CD8-positive, alpha-beta memory T cell (primary cell): ENCODE measurements at places on chromosomes 6 and 20.

DNA sequence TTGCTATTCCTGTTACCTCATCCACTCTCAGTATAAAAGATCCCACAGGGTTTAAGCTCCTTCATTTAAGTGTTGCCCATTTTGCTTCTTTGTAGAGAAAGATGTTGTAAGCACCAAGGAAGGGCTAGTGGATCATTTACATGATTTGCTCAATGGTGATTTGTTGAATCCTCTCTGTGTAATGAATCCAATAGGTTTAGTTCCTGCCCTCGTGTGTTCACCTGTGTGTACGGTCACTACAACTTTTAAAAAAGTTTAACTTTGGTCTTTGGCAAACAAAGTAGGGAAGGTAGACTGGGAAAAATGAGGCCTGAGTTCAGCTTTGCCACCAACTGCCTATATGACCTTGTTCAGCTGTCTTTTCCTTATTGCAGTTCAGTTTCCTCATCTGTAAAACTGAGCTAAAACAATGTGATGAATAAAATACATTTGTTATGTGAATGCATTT, 51.5 kb downstream of the DHX35 start:
- no peak for DNase-seq

GRCh38 chr6:46781478-46782378, 11.5 kb upstream of the MEP1A start:
- DNase-seq = no peak

DNA sequence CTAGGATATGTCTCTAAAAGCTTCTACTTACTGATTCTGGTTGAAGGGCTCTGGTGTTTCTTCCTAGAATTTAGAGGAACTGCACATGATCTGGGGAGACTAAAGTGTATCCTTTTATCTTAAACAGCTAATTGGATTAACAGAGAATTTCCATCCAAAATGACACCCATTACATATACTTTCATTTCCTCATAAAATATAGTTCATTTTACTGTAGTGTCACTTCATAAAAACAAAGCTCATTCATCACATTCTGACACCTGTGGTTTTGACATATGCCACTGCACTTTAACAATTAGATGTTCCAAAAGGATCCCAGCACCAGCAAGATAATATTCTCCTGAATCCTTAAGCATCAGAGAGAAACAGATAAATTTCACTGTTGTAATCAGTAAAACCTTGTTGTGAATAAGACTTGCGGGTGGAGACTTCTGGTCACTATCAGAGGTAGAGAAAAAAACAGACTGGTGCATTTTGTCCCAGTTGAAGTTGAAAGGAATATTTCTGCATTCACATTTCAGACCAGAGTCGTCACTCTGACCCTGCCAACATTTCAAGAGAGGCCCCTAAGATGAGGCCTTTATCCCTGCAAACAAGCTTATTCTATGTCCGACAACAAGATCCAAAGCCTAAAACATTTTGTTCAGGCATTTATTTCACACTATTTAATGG, 175.3 kb upstream of the BMP5 start:
- no peak for DNase-seq

DNA sequence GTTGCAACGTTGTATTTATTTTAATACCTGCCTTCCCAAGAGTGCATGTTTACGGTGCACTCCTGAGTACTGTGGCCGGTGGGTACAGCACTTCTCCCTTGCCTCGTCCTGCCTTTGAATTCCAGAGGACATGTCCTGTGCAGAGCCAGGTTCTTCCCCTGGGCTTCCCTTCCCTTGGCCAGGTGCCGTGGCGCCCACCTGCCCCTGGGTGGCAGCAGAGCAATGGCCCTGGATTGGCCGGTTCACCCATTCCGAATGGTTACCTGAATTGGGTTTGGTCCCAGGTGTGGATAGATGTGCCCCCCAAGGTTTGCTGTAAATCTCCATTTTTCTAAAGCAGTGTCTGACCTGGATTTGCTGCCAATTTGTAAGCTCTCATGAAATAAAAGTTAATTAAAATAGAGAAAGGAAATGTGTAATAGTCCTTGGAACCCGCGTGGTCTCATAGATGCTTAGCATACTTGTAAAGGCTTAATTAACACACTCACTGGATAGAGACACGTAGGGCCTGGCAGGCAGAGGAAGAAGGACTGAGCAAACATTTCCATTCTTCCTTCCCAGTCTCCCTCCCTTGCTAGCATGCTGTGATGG, 40.6 kb downstream of the DTD1 start:
- DNase-seq = no peak

DNA sequence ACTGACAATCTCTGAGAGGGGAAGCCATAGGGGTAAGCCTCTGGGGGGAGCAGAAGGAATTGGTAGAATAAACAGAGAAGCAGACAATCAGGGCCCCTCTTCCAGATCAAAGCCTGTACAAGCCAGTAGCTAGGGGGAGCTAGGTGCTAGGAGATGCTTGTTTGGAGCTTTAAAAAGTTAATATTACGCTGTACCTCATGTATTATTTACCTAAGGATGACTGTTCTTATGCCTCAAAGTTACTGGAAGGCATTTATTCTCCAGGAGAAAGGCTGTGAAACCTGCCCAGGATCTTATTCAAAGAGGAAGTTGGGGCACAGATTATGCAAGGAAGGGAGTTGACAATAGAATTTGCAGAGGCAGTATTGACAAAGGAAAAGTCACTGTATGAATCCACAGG, 111.8 kb upstream of the SLC35F1 start:
- DNase-seq = no peak

GRCh38 chr6:45736134-45736533, 279.5 kb downstream of the CLIC5 start:
- no peak for DNase-seq

DNA sequence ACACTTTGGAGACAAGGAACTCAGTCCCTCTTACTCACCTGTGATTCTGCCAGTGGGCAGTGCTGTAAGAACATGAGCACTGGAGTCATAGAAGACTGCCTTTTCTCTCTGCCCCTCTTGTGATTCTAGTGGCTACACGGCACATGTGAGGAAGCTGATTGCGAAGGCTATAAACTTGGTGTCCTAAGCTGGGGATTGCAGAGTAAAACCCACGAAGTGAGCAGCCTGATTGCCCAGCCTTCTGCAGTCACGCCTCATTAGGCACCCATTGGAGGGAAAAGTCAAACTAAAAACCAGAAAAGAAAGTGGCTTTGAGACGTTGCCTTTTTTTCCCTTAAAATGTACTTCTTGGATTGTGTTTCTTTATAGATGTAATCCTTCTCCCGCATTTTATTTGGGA, 748.4 kb upstream of the CHD6 start:
- DNase-seq = no peak

DNA sequence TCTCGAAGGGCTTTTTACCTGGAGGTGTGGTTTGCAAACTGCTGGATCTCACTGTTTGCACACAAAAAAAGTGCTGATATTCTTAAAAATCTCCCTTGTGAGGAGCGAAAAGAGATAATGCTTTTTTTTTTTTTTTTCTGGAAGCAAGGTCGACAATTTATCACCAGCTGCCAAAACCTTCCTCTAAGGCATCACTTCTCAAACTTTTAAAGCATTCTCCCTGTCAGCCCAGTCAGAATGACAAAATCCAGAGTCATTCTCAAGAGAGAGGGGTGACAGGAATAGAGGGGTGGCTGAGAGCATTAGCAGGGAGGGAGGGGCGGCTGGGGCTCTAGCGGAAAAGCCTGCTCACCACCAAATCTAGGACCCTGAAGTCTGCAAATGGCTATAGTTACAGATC, 137.2 kb upstream of the ARMC2 start:
- no peak for DNase-seq

- DNase-seq = no peak
Measured at GRCh38 chr6:144646093-144647056, 361.2 kb downstream of the UTRN start.

DNA sequence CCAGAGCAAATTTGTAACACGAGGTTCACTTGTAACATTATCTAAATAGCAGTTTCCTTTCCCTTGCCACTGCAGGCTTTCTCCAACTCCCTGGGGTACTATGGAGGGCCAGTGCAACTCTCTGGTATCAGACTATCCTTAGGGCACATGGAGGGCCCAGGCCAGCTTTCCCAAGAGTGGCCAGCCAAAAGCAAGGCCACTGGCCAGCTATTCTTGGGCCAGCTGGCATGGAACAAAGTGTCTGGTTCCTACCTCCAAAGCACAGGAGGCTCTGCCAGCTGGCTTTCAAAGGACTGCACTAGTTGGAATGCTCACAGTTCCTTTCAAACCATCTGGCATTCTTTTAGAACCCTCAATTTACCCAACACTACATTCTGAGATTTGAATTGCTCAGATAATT, 8.7 kb downstream of the RNF24 start:
- no peak for DNase-seq

GRCh38 chr6:33772082-33772830, 16.7 kb downstream of the LEMD2 start:
- no peak for DNase-seq

DNA sequence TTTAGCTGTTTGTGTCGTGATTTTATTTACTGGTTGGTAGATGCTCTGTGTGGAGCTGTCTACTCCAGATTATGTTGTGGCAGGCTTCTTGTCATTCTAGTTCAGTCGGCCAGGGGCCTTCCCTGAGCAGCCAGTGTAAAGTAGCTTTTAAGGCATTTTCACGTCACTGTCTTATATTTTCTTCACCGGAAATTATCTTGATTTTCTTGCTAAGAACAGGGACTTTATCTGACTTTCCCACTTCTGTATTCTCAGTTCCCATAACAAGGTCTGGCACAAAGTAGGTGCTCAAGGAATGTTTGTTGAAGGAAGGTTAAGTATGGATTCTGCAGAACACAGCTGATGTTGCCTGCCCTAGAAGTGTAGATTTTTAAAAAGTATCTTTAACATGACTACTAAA, 868 bp downstream of the LTV1 start:
- DNase-seq = no peak

DNA sequence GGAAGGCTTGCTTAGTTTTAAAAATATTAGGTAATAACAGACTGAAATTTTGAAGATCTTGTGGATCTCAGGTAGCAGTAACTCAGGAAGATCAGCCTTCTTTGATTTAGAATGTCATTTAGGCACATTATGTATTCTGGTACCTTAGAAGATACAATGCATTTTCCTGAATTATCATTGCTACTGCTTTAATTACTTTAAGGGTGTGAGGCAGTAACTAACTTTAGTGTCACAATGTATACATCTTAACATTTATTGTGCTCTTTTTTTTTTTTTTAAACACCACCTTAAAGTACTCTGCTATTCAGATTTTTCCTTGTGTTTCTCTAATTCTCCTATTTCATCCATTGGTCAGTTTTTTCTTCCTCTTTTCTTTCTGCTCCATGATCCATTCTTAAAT, 13.3 kb downstream of the MAPK14 start:
- DNase-seq = no peak

DNA sequence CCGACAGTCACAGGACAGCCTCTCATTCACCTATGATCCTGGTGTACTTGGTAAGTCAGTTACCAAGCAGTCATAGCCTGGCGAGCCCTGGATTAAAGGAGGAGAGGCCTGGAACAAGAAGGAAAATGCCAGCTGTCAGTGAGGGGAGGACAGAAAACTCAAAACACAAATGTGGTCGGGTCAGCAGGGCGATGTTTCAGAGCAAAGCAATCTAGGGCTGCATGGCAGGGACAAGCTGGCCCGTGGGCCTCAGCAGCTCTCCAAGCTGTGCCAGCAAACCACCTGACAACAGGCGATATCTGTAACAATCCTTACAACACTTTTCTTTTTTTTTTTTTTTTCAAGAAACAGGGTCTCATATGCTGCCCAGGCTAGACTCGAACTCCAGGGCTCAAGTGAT, 40.3 kb downstream of the MGME1 start:
- DNase-seq = no peak

- DNase-seq = no peak
Measured at GRCh38 chr6:122050242-122050755, 349.2 kb upstream of the HSF2 start.

GRCh38 chr6:138443979-138444378, 40.0 kb downstream of the HEBP2 start:
- no peak for DNase-seq

DNA sequence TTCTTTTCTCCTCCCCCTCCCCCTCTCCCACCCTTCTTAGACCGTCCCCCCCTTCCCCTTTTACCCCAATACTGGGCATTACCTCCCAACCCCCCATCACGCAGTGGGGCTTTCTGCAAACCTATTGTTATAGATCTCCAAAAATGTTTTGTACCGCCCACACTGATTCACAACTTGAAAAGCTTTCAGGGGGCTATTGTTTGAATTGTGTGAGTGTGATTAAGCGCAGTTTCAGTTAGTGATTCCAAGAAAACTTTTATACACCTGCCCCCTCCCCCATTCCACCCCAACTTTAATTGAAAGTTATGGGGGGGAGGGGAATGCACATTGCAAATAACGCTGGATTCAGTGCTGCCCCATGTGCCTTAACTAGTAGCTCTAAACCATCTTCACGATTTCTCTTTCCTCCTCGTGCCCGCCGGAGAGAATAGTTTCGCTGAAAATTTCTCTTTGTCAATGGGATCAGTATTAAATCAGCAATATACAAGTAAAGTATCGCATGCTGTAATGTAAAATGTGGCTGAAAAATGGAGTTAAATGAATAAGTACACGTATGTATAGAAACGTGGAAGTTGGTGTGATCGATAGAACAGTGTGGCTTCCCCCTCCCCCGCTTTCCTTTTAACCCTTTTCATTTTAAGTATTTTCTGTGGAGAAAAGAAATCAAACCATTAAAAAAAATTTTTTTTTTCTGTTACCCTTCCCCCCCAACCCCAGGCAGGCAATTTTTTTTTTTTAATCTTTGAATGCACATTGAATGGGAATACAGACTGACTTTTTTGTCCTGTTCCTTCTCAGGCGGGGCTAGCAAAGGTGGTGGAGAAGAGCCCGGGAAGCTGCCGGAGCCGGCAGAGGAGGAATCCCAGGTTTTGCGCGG, 632 bp downstream of the LIN28B start:
- no peak for DNase-seq

DNA sequence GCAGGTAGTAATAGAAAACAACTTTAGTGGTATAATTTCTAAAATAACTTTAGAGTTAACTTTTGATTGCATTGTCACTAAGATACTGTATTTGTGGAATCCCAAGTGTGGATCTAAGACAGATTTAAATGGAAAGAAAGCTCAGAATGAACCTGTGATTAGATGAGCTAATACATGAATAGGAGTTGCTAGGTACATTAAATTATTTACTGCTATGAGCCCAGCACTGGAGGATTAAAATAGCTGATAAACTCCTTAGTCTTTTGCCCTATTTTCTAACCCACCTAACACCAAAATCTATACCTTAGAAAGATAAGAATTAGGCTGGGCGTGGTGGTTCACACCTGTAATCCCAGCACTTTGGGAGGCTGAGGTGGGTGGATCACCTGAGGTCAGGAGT, 10.8 kb downstream of the SNRPC start:
- DNase-seq = no peak

GRCh38 chr6:69391106-69391505, 405.7 kb downstream of the LMBRD1 start:
- no peak for DNase-seq

GRCh38 chr20:49659056-49659455, 54.6 kb downstream of the B4GALT5 start:
- DNase-seq = no peak

DNA sequence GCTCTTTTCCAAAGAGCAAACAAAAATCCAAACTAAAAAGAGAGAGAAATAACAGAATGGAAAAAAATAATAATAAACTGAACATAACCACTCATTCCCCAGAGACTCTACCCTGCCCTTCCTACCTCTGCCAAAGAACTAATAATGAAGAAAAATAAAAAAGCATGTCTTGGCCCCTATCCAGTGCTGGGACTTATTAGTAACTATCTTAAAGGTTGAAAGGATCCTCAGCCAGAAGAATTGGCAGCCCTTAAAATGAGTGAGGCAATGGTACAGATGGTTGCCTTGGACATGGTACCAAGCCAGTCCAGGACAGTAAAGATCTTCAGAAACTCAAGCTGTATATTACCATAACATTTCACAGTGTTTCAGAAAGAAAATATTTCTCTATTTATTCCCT, 279.3 kb downstream of the HACE1 start:
- no peak for DNase-seq

- DNase-seq = no peak
Measured at GRCh38 chr6:83071707-83072106, 4.2 kb downstream of the DOP1A start.
